ENCODE measurements at places on chromosomes 6 and 20. TPM values are rescaled to one million over a fixed set of nuclear protein-coding genes. Genes with fewer than 3 reads are reported as not detected.

- DNase-seq, result peak; percentile 23
Measured at GRCh38 chr6:105431226-105431625, 28.3 kb upstream of the PREP start.

RNF144B gene
- 15.7 TPM for polyA plus RNA-seq

LRRN4 gene
- polyA plus RNA-seq, result 11.0 TPM

TRIM31 gene
- polyA plus RNA-seq, result not detected

DNA sequence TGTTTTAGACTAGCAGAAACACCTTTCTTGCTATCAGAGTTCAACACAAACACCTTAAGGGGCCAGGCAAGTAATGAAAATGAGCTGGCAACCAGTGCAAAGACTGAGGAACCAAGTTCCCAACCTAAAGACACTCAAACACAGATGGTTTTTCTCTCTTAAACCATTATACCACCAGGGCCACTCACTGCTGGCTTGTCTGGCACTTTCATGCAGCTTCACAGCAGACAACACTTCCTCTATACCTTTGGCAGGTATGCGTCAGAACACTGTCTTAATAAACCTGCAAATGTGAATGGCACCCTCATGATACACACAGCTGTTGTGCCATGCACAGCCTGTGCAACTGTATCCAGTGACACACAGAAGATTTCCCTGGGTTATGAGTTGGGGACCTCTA, 41.6 kb downstream of the NFATC2 start:
- DNase-seq, result no peak

DNA sequence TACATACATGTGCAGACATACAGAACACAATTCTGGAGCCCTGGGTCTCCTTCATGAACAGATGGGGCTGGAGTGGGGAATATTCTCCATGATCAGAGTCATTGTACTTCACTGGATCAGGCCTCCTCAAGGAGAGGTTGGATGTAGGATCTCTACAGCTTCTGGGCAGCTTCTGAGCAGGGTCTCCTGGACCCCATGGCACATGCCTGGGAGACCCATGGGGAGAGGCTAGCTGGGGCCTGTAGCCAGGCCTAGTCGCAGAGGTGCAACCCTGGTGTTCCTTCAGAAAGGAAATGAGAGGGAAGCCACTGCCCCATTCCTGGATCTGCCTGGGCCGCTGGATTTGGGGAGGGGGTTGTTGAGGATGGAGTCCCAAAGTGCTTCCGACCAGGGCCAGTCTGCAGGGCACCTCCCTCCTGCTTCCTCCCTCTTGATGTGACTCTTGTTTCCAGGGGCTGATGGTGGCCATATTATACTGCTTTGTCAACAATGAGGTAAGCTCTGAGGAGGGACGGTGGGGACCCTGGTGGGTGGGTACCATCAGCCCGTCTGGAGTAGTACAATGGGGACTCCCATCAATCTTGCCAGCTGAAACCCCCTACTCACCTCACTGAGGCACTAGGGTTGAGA, 31.8 kb downstream of the GLP1R start:
- no peak for DNase-seq

DNA sequence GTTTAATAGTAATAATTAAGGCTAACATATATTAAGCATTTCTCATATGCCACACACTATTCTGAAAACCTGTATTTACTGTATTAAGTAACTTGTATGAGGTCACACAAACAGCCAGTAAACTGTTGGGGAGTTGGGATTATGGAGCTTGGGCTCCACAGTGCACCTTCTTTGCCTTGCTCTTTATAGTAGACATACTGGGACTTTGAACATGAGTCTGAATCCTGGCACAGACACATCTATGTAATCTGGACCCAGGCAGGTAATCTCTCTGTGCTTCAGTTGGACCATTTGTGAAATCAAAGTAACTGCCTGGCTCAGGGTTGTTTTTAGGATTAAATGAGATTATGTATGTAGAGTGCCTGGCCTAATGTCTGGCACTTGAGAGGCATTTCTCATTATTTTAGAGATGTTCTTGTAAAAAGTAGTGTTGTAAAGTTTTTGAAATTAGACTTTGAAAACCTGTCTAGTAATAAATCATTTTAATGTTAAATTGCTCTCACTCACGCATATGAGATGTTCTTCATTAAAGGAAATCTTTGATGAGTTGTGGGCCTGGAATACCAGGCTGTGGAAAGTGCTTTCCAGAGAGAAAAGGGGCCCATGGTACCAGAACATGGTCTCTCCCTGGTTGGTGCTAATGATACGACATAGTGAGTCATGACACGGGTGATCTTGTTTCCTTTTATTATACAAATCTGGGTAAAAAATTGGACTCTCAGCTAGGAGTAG, 34.3 kb downstream of the LRRC1 start:
- DNase-seq, result no peak

SLC17A5 gene
- 23.5 TPM for polyA plus RNA-seq

Data from right renal pelvis (tissue), 4 donors.